ENCODE measurements at places on chromosomes 3 and 15. TPM values are rescaled to one million over a fixed set of nuclear protein-coding genes. Genes with fewer than 3 reads are reported as not detected.

Gene MUC20
- 0.81 TPM for total RNA-seq

Gene GOLGA8Q
- 1.1 TPM for total RNA-seq

Gene SRP14
- total RNA-seq = 260 TPM

Gene SLC51A
- not detected for total RNA-seq

Gene CELSR3
- 0.71 TPM for total RNA-seq

Gene CAND2
- total RNA-seq = 11.0 TPM

Gene ROPN1
- not detected for total RNA-seq

Gene SH2D7
- total RNA-seq = not detected

Gene PEX5L
- total RNA-seq = not detected

Gene CDHR4
- not detected for total RNA-seq

Gene FRMD5
- total RNA-seq = 18.2 TPM

Gene C2CD4B
- total RNA-seq = 28.4 TPM

- no peak for DNase-seq
Measured at GRCh38 chr3:141930801-141931200, 54.4 kb downstream of the ATP1B3 start.

- no peak for DNase-seq
Measured at GRCh38 chr3:30924763-30925162, 30.3 kb upstream of the GADL1 start.

DNA sequence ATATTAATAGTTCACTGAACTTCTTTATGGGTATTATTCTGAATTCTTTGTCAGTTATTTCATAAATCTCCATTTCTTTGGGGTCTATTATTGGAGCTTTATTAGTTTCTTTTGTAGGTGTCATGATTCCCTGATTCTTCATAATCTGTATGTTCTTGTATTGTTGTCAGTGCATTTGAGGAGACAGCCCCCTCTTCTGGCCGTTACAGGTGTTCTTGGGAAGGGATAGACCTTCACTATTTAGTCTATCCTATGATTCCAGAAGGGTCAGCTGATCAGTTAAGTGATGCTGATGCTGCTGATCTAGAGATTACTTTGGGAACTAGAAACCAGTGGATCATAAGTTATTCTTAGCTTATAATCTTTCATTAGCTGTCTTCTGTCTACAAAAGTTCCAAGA is 34.9 kb downstream of the TMEM39A start:
- DNase-seq = no peak

GRCh38 chr3:101574388-101575112 is 570 bp downstream of the PCNP start:
- DNase-seq = peak; percentile 66

DNA sequence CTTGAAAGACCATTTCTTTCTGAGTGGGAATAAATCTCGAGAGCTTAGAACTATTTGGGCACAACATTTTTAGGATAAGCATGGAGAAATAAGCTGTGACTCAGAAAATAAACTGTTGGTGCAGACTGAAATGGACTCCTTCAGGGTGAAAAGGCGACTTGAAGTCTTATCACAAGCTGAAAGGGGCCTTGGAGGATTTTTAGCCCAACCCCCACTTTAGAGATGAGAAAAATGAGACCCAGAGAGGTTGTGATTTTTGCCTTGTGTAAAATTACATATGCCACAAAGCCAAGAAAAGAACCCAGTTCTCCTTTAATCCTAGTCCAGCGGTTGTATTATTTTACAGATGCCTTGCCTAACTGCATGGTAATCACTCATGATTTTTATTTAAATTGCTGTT is 1.5 kb downstream of the ATP1B3 start:
- DNase-seq = peak; percentile 54

DNA sequence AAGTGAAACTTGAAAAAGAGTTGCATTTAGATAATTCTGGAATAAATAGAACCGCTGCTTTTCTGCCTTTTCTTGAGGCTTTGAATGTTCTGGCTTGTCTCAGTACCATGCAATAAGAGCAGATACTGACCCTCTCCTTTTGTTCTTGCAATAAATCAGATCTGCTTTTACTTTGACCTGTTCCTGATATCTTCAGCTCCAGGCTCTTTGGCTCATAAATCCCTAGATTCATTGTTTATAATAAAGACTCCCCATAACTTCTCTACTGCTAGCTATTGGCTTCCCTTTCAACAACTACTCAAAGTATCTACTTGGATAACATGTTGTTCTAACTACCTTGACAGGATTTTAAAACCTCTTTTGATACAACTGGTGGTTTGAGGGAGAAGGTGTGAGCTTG is 47.4 kb upstream of the TMC3 start:
- DNase-seq = no peak

DNA sequence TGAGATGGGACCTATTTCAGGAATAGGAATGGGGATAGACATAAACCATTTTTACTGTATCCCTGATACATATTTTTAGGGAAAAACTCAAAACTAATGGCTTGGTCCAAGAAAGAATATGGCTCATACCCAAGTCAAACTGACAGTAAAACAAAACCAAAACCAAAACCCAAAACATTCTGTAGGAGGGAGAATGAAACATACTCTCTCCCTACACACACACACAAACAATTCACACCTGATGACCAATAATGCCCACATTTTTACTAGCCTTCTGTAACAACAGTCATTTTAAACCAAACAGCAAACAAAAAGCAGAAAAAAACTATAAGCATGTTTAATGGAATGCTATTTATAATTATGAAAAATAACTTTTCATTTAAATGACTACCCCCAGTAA is 74.9 kb downstream of the NBEAL2 start:
- no peak for DNase-seq

GRCh38 chr3:187183903-187184302 is 13.4 kb upstream of the RTP1 start:
- no peak for DNase-seq

- peak; percentile 44 for DNase-seq
Measured at GRCh38 chr3:115211810-115212492, 64.9 kb upstream of the ZBTB20 start.

DNA sequence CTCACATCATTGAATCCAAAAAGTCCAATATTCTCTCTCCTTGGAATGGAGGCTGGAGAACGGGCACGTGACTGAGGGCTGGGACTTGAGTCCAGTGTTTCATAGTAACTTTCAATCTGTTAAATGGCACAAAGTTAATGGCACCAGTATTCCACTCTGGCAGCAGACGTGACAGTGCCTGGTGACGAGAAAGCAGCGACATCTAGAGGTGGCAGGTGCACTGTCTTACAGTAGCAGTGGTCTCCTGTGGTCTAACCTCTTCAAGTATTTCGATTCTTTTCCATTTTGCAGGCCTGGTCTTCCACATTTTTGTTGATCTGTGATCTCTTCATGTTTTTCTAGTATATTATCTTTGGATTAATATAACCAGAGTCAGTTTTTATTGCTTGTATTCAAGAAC is 107.1 kb downstream of the OXSM start:
- peak; percentile 3 for DNase-seq

- peak; percentile 73 for DNase-seq
Measured at GRCh38 chr15:63093486-63094205, 28.0 kb upstream of the LACTB start.

DNA sequence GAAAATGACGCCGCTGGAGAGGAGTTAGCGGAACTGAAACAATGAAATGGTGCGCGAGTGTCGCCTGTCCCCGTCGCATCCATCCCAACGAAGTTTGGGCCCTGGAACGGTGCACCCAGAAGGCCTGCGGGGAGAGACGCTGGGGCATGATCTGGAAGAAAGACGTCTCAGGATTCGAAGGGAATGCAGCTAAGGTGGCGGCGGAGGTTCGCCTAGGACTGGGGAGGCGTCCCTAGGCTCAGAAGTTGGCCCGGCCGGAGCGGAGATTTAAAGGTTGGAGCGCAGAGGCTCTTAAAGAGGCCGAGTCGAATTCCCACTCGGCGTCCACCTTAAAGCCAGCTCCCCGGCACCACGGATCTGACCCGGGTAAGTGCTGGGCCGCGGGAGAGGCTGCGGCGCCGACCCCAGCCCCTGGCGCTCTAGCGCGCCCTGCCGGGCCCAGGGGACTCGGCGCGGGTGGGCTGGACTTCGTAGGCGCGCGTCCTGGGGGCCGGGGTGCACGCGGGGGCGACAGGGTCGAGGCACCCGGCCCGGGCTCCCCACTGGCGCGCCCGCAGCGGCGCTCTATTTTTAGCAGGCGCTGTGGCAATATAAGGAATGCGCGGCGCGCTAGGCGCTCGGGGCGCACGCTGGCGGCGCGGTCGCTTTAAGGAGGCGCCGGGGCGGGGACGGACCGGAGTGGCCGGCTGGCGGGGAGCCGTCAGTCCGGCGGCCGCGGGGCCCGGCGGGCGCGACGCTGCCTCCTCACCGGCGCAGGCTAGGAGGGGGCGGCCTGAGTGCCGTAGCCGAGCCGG is at the start of gene MRAS:
TSS of gene MRAS (plus strand) at position 620 of the 794 bp plus-strand sequence. CDS start 24,305 bp downstream, outside the sequence.
- DNase-seq = peak; percentile 55

DNA sequence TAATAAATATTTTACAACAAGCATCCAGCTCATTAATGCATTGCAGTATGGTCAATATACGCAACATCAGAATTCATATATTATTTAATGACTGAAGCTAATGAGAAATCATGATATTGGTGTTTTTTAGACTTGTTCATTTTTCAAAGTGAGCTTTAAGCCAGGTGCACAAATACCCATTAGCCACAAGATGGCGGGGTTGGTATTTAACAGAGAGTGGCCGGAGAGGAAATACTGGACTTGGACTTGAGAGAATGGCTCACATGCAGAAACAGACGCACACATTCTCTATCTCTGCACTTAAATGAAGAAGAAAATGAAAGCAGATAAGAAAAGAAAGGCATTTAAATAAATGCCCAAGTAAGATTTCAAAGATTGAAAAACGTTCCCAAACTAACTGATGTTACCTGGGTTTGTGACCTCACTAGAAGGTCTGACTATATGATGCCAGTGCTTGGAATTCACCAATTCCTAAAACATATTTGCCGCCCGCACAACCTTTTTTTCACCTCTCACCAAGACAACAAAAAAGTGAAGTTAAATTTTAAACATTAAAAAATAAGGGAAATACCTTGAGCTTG is 21.2 kb upstream of the CRBN start:
- peak; percentile 48 for DNase-seq

GRCh38 chr15:35693886-35694285 is 147.9 kb upstream of the DPH6 start:
- DNase-seq = no peak

DNA sequence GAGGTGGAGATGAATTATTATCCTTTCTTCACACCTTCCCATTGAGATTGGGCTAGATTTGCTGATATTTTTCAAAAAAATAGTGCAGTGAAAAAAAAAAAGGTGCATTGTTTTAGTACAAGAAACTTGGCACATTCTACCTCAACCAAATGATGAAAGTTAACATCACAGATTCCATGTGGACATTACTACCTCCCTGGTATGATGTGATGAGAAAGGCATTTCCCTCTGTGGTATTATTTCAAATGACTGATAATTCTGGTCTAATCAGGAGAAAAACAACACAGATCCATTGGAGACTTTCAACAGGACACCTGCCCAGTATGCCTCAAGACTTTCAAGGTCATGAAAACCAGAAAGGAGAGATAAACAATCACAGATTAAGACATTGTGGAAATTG is 313.4 kb downstream of the BCHE start:
- no peak for DNase-seq

DNA sequence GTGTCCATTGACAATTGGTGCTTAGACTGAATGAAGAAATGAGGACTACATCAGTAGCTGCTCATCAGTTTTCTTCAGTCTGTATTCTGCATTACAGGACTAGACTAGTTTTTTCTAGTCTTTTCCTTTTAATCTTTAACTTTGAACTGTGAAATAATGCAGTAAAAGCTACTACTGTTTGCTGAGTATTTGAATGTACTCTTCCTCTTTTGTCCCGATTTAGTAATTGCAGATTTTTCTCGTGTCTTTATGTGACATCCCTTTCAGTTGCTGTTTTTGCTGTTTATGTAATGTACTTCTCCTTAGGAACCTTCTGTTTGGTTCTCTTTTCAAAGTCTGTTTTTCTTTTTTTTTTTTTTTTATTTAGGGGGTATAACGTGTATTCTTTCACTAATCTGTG is 17.4 kb downstream of the MFSD1 start:
- DNase-seq = no peak

DNA sequence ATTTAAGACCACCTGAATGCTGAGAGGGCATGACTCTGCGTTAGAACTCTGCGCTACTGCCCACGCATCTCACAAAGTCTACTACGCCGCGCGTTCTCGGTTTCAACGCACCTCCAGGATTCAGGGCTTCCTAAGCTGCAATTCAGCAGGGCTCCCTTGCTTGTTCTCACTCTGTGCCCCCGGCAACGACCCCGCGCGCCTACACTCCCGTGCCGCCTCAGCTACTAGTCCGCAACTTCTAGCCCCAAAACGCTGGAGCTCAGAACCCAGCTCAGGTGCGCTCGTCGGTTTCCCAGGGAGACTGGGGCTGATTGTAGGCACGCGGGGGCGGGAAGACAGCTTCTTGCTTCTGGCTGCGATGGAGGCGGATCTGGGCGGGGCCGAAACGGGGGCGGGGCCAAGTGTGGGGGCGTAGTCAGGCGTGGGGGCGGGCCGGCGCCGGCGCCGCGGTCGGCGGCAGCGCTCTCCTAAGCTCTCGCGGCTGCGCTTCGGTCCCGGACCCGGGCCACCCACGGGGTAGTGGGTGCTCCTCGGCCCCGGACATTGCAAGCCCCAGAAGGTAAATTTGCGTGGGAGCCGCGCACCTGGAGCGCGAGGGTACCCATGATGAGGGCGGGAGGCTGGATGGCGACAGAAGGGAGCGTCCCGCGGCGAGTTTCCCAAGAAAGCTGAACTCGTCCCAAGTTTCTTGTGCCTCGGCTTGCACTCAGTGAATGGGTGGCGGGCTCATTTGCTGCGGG is at the start of gene ARHGEF26:
TSS of gene ARHGEF26 (plus strand) at position 430 of the 740 bp plus-strand sequence. CDS start 603 bp downstream, outside the sequence.
- DNase-seq = peak; percentile 84

DNA sequence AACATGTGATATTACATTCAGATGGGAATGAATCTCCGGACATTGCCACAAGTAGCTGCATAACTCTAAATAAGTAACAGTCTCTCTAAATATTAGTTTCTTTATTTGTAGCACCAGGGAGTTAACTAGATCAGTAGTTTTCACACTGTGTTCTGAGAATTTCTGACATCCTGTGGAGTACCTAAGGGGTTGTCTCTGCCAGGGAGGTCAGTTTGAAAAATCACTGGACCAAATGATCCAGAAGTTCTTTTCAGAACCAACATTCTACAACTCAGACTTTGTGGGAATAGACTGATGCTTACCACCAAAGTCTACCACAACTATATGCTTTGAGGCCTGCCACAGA is 9.0 kb upstream of the ILDR1 start:
- no peak for DNase-seq

GRCh38 chr3:178532476-178532875 is 3.8 kb upstream of the KCNMB2 start:
- DNase-seq = peak; percentile 68

GRCh38 chr3:87761341-87761740 is 297.5 kb downstream of the CGGBP1 start:
- DNase-seq = no peak

DNA sequence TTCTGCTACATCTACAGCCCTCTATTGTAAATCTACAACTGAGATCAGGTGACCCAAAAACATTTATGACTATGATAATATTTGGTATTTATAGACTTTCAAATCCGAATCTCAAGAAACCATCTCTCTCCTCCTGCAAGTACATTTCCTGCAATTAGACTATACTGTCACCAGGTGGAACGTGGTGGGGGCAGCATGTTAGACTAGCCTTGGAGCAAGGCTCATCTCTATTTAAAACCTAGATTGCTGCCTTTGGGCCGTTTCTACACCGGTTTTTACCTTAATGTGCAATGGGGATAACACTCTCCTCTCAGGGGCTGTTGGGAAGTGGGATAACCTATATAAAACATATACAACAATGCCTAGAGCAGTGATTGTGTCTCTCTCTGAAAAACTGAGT is 3.8 kb upstream of the KATNBL1 start:
- no peak for DNase-seq

- DNase-seq = no peak
Measured at GRCh38 chr3:81518945-81519344, 242.5 kb downstream of the GBE1 start.
